ENCODE measurements at places on chromosomes 1 and 21. TPM values are rescaled to one million over a fixed set of nuclear protein-coding genes. Genes with fewer than 3 reads are reported as not detected.
A peak's percentile ranks its signal among the peaks of the same experiment; 100 is the strongest.

DNA sequence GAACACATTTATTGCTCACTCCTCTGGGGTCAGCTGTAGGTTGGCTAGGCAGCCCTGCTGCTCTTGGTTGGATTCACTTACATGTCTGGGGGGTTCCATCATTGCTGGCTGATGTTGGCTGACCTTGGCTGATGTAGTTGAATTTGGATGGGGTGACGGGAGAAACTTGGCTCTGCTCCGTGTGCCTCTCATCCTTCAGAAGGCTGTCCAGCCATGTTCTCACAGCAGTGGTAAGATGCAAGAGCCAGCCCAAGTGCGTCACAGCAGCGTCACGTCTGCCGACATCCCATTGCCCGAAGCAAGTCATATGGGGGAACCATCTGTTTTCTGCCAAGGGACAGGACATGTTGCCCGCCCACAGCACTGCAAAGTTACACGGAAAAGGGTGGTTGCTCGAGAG, 613.5 kb downstream of the MATN1 start:
- DNase-seq: peak; percentile 89

DNA sequence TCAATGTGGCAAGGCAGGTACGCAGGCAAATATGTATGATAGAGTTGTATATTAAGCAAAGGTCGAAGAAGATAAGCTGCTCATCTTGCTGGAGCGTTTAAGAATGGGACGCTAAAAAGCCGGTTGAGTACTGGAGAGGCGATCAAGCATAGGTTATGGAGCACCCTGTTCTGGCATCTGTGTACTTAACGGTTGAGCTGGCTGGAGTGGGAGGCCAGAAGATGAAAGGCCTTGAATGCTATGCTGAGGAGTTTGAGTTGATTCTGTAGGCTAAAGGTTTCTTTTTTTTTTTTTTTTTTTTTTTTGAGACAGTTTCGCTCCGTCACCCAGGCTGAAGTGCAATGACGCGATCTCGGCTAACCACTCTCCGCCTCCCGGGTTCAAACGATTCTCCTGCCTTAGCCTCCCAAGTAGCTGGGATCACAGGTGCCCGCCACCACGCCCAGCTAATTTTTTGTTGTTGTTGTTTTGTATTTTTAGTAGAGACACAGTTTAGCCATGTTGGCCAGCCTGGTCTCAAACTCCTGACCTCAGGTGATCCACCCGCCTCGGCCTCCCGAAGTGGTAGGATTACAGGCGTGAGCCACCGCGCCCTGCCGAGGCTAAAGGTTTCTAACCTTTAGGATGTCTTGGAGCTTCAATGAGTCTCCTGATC, 850 bp upstream of the KHDC4 start:
- DNase-seq: no peak

Gene RNF186
- not detected for total RNA-seq

Gene SMCP
- not detected for total RNA-seq

Measured in posterior vena cava (tissue), 2 donors.